ENCODE measurements at places on chromosomes 5 and 9.

GRCh38 chr9:70407081-70407503 lies 7.4 kb downstream of the KLF9 start:
- no peak for DNase-seq

DNA sequence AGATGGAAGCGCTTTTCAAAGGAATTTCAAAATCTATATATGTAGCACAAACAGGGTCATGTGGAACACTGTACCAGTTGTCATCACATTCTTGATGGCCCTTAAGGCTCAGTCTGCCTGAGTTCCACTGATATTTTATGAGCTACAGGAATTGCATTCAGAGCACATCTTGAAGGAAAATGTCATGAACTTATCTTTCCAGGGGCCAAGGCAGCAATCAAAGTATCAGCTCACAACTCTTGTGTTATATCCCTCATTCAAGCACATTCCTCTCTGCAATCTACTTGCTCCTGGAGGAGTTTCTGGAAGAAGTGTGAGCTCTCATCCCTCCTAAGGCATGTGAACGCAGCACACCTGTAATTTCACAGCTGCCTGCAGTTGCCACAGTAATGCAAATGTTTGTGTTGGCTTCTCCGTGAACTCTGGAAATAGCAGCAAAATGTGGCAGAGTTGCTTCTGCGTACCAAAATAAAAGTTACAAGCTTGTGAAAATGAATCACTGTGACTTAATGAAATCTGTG lies 89.7 kb upstream of the EQTN start:
- DNase-seq = no peak

DNA sequence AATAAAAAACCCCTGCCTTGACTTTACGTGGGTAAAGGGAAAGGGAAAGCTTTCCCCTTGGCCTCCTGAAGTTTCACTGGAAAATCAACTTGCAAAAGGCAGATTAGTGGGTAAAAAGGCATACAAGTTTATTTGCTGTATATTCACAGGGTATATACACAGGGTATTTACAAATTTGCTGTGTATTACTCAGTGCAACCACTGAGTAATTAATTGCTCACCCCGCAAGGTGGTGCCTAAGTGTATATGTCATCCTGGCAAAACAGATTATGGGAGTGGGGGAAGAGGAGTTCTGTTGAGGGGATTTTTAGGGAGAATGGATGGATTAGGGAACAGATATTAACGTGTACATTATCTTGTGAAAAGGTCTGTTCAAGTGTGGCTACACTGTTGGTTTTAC lies 7.1 kb upstream of the RARS1 start:
- no peak for DNase-seq

DNA sequence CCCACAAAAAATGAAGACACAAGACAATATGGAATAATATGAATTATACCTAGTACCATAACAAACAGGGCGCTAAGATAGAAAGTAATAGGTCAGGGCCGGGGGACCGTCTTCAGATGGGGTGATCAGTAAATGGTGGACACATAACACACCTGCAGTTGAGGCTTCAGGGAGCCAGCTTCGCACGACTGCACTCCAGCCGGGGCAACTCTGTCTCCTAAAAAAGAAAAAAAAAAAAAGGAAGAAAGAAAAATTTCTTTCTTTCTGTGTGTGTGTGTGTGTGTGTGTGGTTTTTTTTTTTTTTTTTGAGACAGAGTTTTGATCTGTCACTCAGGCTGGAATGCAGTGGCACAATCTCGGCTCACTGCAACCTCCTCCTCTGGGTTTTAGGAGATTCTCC lies 75.0 kb upstream of the HSPA9 start:
- no peak for DNase-seq

DNA sequence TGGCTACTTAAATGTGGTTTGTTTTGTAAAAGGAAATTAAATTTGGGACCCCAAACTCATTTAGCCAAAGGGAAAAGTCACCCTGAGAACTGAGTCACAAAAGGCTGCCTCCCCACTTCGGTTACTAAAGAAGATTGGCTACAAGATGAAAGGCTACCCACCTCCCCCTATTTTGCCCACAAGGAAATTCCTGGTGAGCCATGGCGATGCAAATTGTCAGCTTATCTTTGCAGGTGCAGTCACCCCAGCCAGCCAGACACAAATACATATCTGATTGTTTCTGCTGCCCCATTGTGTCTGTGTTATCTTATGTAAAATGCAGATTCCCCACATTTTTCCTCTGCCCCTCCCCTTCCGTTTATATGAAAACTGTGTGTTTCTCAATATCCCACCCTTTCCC lies 8.9 kb downstream of the PAEP start:
- no peak for DNase-seq

- DNase-seq = peak; percentile 18
Measured at GRCh38 chr5:113183694-113184093, 207.1 kb downstream of the DCP2 start.

- no peak for DNase-seq
Measured at GRCh38 chr9:33124751-33125381, 42.3 kb downstream of the B4GALT1 start.

- peak; percentile 86 for DNase-seq
Measured at GRCh38 chr9:124005029-124005771, 6.4 kb upstream of the LHX2 start.
